Left renal cortex interstitium (tissue), 4 donors: ENCODE measurements at places on chromosomes 1 and 21. TPM values are rescaled to one million over a fixed set of nuclear protein-coding genes. Genes with fewer than 3 reads are reported as not detected.

NGF gene
- polyA plus RNA-seq: 1.6 TPM

DTL gene
- 25.1 TPM for polyA plus RNA-seq

GRCh38 chr21:18157406-18157805 lies 87.2 kb upstream of the CHODL start:
- DNase-seq: no peak

- DNase-seq: no peak
Observed at GRCh38 chr1:40248412-40248811, 675 bp downstream of the TMCO2 start.

DNA sequence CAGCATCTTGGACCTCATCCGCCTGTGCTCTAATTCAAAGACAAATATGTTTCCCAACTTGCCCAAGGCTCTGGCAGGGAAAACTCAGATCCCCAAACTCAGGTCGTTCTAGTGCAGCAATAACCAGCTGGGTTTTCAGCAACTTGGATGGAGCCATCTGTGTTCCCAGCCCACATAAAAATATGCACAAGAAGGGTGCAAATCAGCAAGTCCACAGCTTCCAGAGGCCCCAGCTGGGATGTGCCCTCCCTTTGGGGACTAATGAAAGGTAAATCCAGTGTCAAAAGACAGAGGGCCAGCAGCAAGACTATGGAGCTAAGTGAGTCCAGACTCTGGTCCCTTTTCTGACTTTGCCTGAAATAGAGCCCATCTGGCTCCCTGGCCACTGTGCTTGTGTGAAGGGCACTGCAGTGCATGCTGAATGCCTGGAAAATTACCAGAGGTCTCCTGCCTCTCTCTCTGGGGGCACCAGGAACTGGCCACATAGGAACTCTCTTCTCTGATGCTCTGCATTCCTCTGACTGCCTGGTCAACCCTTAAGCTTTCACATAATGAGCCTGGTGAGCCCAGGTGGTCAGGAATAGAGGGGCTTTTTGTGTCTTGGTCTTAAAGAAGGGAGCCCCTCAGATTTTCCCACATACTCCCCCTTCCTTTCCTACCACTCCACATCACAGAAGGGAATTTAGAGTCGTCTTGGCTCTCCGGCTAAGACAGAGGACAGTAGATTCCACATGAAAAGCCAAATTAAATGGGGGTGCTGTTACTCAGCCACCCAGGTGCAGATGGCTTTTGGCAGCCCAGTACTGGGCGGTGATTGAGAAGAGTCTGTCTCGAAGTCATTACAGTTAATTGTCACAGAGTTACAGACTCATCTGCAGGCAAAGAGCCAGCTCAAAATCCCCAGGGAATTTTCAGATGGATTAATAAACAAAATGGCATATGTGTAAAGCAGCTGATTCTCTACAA lies 88.1 kb upstream of the C1orf21 start:
- no peak for DNase-seq

- DNase-seq: no peak
Observed at GRCh38 chr1:33435096-33435820, 4.4 kb upstream of the PHC2 start.

DNA sequence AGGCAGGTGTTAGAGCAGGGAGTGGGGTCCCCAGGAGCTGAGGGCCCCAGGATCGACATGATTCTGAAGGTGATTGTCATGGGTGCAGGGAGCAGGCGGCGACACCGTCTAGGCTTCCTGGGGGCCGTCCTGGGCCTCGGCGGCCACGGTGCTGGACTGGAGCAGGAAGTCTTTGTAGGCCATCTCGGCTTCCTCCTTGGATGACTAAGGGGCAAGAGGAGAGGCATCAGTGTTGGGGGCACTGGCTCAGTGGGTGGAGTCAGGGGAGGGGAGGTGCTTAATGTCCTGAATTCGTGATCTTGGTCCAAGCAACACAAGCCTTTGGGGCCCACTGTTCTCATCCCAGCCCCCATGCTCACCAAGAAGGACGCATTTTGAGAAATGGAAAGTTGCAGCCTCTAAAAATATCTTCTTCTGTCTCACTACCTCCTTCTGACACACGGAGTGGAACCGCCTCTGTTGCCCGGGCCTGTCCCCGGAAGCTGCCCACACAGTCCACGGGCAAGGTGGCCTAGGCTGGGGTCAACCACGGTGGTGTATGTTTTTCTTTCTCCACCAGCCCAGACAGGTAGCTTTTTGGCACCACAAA lies 8.6 kb upstream of the FCMR start:
- DNase-seq: no peak

- DNase-seq: no peak
Observed at GRCh38 chr1:51581238-51581637, 35.7 kb upstream of the OSBPL9 start.

GRCh38 chr1:219402925-219403324 lies 210.0 kb downstream of the ZC3H11B start:
- no peak for DNase-seq

DNA sequence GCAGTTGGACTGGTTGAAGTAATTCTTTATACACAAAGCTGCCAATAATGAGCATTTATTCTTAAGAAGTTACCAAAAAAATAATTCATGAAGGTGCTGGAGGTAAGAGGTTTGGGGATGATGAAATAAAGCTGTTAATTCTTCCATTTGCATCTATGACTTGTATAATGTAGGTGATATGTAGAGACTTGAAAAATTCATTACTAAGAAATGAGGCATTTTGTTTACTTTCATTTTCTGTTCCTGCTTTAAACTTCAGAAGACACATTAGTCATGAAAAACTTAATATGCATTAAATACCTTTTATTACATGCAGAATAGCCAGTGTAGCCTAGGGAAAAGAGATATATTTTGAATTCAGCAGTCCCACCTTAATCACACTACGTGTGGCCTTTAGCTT lies 214.2 kb downstream of the SLC44A5 start:
- no peak for DNase-seq

DNA sequence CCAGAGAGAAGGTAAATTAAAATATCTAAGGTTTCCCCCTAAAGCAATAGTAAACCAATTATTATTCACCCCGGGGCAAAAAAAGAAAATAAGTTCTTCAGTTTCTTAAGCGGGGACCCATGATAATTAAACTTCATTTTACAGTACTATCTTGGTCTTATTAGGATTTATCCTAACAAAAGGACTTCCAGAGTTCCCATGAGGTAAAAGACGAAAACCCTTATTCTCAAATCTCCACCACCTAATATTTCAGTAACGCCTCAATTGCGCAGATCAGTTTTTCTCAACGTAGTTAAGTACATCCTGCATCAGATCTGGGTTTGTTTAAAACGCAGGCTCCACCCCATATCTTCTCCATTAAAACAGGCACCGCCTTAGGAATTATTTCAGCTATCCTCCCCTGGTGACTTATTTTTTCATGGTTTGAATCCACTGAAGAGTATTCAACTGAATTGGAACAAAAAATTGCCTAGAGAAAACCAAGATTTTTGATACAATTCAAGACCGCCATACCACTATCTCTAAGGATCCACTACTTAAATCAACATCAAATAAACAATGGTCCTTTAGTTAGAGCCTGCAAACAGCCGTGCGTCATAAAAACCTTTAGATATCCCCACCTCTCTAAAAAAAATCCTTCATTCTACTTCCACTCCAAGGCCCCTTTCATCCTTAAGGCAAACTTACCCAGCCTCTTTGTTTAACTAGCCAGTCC lies 1.7 kb downstream of the MCL1 start:
- DNase-seq: no peak
